ENCODE measurements at places on chromosomes 4 and X.

DNA sequence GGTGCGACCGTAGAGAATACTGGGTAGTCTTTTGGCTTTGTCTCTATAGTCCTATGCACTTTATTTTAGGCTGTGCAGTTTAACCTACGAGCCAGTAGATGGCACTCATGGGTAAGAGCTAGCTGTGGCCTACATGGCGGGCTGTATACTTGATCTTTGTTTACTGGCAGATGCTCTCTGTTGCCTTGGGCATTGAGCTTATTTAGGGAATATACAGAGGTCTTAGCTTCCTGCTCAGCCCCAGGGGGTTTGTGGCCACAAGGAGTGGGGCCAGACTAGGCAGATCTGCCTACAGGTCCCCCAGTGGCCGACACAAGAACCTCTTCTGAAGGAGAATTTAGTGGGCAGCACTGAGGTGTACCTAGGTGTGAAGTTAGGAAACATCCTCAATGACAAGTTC, 227.6 kb upstream of the HDX start:
- peak; percentile 14 for DNase-seq

- peak; percentile 24 for DNase-seq
Measured at GRCh38 chrX:150899191-150899757, 806 bp upstream of the CD99L2 start.

GRCh38 chr4:39883646-39884045, 94.1 kb downstream of the PDS5A start:
- DNase-seq, result no peak

GRCh38 chrX:10502961-10503360, 117.4 kb downstream of the MID1 start:
- no peak for DNase-seq

GRCh38 chr4:77843628-77844027, 19.0 kb upstream of the MRPL1 start:
- no peak for DNase-seq

- no peak for DNase-seq
Measured at GRCh38 chrX:133538148-133538547, 122.9 kb upstream of the GPC4 start.

GRCh38 chr4:109622626-109623025, 62.6 kb downstream of the MCUB start:
- DNase-seq, result no peak

GRCh38 chr4:39043058-39043860, 11.1 kb upstream of the TMEM156 start:
- no peak for DNase-seq

DNA sequence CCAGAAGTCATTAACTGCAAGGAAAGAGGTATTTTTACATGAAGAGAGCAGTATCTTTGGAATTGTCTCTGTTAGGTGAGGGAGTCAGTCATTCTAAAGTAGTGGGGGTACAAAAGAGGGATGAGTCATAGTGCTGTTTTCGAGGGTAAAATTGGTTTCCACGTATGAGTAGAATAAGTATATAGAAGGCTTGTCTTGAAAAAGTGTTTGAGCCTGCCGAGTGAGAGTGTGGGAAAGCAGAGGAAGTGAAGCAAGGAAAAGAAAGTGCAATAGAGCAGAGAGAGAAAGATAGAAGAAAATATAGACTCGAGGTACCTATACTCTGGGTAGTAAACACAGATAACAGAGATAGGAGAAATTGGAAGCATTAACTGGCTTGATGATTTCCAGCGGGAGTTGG, 696.4 kb downstream of the DMD start:
- no peak for DNase-seq

GRCh38 chr4:74624351-74625151, 169.8 kb downstream of the BTC start:
- DNase-seq, result peak; percentile 9

DNA sequence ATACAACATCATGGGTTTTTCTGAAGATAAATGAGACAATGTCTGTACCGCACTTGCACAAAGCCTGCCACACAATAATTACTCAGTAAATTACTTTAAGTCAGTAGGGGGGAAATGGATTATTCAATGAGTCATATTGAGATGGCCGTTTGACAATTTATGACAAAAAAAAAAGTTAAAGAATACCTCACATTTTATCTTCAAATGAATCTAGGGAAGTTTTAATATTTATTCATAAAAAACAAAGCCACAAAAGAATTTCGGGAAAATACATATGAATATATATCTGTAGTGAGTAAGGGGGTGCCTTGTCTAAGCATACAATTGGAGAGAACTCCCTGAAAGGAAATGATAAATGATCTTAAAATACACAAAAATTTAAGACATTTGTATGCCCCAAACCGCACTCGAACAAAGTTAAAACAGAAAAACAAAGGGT, 197.0 kb upstream of the SLC7A11 start:
- DNase-seq, result no peak

- no peak for DNase-seq
Measured at GRCh38 chr4:151951671-151952050, 190.9 kb upstream of the GATB start.

DNA sequence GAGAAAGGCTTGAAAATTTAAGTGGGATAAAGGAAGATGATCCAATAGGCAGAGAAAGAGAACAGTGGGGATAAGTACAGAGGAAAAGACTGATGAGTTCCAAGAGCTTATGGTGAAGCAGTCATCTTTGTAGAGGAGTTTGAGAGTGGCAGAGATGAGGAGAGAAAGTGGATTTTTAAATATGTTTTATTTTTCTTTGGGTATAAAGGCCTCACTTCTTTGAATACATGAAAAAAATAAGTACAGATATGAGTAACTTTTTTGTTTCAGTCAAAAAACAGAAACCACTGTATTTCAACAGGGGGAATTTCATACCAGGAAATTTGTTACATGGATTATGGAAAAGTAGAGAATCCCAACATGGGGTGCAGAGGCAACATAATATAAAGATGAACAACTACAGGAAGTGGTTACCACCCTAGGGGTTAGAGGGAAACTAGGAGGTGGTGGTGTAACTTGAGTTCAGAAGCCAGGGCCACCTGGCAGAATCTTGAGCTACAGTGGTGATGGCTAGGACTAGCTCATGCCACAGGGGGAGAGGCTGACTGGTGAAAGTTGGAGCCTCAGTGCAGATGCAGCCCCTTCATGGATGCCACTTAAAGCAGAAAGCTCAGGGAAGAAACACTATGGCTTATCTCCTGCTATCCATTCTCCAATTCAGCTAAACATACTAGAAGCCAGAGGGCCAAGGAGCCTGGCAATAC, 3.4 kb upstream of the CYBB start:
- no peak for DNase-seq

- DNase-seq, result no peak
Measured at GRCh38 chr4:15740764-15741404, 37.2 kb upstream of the CD38 start.

GRCh38 chr4:108345862-108346817, 177.4 kb upstream of the LEF1 start:
- DNase-seq, result peak; percentile 17

DNA sequence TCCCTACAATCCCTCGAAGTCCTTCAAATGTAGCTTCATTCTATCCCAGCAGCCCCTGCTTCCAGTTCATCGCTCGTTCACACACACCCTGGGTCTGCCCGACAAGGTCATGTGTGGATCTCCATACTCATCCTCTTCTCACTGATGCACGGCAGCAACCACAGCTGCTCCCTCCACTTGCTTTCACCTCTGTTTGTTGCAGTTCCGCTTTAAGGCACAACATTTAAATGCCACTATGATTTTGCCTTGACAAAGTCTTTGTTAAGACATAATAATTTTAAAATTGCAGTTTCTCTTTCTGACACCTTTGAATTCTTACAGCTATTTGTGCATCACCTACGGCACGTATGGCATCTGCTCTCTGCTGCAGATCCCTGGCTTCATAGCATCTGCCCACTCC, 1.8 kb downstream of the ODAPH start:
- no peak for DNase-seq

GRCh38 chrX:49191574-49192011, 5.4 kb upstream of the PRICKLE3 start:
- DNase-seq, result peak; percentile 10

- no peak for DNase-seq
Measured at GRCh38 chrX:117895418-117895817, 221.2 kb downstream of the KLHL13 start.

GRCh38 chr4:55256787-55257186, 89.3 kb upstream of the SRD5A3 start:
- DNase-seq, result no peak

DNA sequence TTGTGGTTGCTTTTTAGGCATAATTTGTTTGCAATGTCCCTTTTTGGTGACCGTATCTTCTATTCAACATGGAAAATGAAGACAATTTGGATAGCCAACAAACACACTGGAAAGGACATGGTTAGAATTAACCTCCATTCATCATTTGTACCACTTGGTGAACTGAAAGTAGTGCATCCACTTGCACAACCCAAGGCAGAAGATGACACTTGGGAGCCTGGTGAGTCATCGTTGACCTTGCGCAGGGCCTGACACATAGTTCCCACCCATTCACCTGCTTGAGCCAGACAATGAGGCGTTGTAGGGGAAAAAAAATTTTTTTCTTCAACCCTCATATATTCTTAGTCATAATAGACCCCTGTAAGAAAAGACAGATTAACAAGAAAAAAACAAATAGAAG, 32.4 kb downstream of the EGF start:
- no peak for DNase-seq

GRCh38 chrX:39288592-39288991, 487.3 kb downstream of the MID1IP1 start:
- no peak for DNase-seq

GRCh38 chrX:48957477-48957826, at the start of gene OTUD5:
OTUD5 (minus strand) TSS chrX:48957607; CDS start chrX:48957570, 37 bp downstream.
- peak; percentile 81 for DNase-seq

DNA sequence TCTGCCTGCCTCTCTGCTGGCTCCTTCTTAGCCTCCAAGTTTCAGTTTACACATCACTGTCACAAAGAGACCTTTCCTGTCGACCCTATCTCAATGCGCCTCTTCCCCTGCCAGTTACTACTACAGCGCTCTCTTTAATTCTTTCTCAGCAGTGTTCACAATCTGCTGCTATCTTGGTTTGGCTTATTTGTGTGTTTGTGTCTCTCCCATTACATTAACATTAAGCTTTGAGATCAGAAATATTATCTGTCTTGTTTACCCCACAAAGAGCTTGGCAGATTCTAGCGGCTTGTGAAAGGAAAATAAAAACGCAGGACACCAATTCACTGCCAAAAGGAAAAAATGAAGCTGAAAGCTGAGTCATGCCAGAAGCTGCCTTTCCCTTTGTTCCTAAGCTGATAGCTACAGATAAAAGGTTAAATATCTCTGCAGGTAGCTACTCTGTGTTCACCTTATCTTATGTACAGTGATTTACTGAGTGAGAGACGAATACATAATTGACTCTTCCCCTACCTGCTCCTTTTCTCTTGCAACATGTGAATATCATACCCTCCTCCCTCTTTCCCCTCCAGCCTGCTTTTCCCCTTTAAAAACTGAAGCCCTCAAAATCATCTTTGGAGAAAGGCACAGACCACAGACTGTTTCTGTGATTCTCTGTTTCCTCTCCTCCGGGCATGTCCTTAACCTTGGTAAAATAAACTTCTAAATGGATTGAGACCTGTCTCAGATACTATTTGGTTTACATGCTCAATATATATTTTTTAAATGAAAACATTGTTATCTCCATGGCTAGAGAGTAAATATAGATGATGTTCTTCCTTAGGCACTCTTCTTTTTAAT, 19.3 kb upstream of the SLC9A7 start:
- DNase-seq, result no peak

DNA sequence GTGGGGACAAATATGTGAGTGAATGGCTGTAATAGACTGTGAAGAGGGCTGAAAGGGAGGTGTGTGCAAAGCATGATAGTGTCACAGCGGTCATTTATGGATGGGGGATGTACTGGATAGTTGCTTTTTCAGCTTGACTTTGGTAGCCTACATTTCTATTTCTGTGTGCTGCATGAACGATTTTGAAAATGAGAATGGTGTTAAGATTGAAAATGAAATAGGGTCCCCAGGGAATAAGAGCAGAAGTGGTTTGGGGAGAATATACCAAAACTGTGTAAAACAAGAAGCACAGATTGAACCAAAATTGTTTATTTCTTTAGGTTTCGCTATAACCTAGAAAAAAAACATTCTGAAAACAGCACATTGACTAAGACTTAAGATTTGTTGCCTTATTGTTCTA, 58.8 kb upstream of the CLNK start:
- DNase-seq, result no peak

DNA sequence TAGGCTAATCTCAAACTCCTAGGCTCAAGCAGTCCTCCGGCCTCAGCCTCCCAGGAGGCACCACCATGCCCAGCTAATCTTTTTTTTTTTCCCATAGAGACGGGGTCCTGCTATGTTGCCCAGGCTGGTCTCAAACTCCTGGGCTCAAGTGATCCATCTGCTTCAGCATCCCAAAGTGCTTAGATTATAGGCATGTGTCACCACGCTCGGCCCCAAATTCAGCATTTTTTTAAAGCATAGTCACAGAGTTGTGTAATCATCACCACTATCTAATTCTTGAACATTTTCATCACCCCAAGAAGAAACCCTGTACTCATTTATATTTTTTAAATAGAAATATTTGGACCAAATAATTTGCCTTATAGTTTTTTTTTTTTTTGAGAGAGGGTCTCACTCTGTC, 10.3 kb downstream of the CENPI start:
- no peak for DNase-seq

DNA sequence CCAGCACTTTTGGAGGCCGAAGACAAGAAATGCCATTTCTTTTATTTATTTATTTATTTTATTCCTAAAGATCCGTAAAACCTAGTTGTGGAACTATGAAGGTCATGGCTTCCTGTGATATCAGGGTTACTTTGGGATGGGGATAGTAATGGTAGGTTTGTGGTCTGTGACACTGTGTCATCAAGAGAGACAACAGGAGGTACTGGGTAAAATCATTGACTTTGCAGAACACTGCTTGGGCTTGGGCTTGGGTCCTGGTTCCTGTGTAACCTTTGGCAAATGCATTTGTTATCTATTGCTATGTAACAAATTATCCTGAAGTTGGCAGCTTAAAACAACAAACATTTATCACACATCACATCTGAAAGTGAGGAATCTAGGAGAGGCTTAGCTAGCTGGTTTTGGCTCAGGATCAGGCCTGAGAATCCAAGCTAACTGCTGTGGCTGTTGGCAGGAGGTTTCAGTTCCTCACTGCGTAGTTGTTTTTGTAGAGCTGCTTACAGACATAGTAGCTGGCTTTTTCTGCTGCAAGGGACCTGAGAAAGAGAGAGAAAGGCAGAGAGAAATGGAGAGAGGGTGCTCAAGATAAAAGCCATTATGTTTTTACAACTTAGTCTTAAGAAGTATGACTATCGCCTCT, 576.4 kb upstream of the SLIT2 start:
- no peak for DNase-seq

- DNase-seq, result no peak
Measured at GRCh38 chr4:57443787-57444186, 333.6 kb upstream of the IGFBP7 start.

GRCh38 chrX:154717824-154718223, 33.1 kb downstream of the GAB3 start:
- peak; percentile 32 for DNase-seq

DNA sequence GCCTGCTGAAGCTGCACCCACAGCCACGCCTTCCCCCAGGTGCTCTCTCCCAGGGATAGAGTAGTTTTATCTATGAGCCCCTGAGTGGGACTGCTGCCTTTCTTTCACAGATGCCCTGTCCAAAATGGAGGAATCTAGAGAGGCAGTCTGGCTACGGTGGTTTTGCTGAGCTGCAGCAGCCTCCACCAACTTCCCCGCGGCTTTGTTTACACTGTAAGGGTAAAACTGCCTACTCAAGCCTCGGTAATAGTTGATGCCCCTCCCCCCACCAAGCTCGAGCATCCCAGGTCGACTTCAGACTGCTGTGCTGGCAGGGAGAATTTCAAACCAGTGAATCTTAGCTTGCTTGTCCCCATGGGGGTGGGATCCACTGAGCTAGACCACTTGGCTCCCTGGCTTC, 84.5 kb downstream of the PRKG2 start:
- DNase-seq, result no peak
